Activated CD8-positive, alpha-beta memory T cell treated with anti-CD3 and anti-CD28 coated beads for 1 hour (primary cell): ENCODE measurements at places on chromosomes 4 and X.

DNA sequence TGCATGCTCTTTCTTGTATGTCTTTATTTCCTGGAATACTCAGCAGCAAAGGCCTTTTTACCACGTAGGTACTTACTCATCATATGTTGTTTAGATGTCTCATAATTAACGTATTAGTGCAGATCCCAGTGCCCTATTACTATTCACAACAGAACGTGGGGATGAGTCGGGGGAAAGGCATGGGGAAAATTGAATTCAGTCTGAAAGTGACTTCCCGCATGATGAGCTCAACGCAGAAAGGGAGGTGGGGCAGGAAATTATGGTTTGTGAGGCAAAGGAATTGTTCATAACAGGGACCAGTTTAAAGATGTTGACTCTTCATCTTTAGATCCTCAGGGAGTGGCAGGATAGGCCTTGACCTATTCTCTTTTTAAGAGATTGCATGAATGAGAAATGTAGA lies 2.0 kb upstream of the TMPRSS11D start:
- DNase-seq = no peak

- DNase-seq = no peak
Observed at GRCh38 chr4:94531991-94532789, 80.4 kb downstream of the PDLIM5 start.

DNA sequence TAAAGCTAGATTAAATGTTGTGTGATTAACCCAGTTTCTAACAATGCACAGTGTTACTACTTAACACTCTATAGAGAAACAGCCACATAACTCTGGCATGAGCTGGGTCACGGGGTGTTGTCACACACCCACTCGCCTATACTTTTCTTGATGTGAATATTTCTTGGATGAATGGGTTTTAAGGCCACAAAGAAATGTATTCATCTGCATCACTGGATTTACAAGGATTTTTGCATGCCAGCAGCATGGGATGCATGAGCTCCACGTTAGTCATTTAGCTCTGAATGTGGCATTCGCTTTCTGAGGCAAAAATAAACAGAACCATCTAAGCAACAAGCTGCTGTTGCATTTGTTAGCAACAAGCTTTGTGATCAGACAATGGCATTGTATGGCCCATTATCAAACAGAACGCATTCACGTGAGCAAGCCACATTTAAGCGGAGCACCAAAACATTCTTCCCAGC lies 89.7 kb downstream of the LRP2BP start:
- no peak for DNase-seq

- no peak for DNase-seq
Observed at GRCh38 chr4:152169683-152170082, 366.2 kb downstream of the FBXW7 start.

DNA sequence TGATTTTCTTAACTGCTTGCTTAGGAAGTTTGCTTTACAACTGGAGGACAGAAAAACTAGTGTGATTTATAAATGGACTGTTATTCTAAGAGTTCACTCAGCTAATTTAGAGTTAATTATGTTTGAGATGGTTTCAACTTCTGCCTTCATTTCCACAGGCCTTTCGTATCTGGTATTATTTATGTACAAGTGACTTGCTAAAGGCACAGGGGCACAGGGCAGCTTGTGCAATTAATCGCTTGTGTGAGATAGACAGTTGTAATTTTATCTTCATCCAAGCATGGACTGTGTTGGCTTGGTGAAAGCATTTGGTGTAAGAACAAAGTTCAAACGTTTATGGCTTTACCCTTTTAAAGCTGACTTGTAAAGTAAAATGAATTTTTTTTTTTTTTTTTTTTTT lies 38.3 kb downstream of the GPAT3 start:
- no peak for DNase-seq

DNA sequence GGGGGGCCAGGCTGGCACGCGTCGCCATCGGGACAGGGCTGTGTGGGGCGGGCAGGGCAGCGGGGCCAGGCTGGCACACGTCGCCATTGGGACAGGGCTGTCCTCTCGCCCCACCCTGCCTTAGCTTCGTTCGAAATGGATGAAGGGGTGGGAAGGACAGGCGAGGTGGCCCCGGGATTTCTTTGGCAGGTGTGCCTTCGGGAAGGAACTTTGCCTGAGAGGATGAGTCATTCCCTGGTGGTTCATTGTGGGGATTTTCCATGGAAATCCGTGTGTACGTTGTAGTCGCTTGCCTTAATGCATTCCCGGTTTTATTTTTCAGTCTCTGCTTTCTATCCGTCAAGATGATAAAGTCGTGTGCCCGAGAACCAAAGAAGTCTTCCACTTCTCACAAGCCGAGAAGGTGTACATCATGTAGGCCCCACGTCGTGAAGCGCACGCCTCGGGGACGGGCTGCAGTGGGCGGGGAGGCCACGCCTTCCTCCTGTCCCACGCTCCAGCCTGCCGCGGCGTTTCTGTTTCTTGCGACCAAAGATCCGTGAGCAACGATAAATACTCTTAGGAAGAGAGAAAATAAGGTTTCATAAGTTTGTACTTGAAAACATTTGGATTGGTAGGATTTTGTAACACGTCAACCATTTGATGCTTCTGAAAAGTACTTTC lies 8.1 kb upstream of the UVSSA start:
- no peak for DNase-seq

DNA sequence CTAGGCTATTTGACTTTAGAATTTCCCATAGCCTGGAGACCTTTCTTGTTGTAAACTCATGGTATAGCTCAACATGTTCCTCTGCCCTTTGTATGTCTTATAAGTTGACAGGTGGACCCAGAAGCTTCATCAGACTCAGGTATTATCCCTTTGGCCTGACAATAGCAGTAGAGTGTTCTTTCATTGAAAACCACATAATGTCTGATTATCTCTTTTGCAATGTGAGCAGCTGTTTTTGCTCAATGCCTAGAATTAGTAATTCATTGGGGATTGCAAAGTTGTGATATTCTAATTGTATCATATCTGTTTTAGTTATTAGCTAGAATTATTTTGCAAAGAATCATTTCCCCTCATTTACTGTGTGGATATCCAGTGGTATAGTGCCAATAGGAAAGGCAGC lies 27.5 kb downstream of the TBC1D19 start:
- DNase-seq = no peak

GRCh38 chrX:109783701-109784079 lies 50.6 kb upstream of the ACSL4 start:
- DNase-seq = no peak

DNA sequence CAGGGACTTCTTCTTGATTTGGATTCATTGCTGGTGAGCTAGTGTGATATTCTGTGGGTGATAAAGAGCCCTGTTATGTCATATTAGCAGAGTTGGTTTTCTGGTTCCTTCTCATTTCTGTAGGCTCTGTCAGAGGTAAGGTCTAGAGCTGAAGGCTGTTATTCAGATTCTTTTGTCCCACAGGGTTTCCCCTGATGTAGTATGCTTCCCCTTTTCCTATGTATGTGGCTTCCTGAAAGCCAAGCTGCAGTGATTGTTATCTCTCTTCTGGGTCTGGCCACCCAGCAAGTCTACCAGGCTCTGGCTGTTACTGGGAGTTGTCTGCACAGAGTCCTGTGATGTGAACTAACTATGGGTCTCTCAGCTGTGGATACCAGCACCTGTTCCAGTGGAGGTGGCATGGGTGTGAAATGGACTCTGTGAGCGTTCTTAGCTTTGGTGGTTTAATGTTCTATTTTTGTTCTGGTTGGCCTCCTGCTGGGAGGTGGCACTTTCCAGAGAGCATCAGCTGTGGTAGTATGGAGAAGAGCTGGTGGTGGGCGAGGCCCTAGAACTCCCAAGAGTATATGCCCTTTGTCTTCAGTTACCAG lies 373.7 kb downstream of the AR start:
- DNase-seq = no peak

- DNase-seq = no peak
Observed at GRCh38 chrX:95675011-95675410, 1009.6 kb upstream of the DIAPH2 start.

GRCh38 chr4:7691982-7692381 lies 247.7 kb downstream of the AFAP1 start:
- DNase-seq = no peak

- no peak for DNase-seq
Observed at GRCh38 chrX:155535866-155536265, 76.9 kb downstream of the TMLHE start.

DNA sequence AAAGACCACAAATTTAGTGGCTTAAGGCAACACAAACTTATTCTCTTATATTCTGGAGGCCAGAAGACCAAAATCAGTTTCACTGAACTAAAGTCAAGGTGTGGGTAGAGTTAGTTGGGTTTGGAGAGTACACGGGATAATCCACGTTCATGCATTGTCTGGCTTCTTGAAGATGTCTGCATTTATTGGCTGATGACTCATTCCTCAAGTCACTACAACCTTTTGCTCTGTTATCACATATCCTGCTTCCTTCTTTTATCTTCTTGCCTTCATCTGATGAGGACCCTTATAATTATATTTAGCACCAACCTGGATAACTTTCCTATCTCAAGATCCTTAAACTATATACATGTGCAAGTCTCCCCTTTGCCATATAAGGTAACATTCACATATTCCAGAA lies 590.0 kb downstream of the FSTL5 start:
- DNase-seq = no peak

DNA sequence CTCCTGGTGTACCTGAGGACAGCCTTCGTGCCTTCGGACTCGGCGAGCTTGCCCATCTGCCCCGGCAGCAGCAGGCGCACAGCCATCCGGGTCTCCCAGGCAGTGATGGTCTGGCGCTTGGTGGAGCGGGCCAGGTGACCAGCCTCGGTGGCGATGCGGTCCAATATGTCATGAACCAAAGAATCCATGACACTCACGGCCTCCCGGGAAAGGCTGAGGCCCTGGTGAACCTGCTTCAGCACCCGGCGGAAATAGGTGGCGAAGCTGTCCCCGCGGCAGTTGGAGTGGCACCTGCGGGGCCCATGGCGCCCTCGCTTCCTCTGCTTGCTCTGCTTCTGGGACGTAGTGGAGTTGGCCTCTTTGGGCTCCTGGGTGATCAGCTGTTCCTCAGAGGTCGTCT lies 350 bp downstream of the H2BW1 start:
- DNase-seq = no peak

DNA sequence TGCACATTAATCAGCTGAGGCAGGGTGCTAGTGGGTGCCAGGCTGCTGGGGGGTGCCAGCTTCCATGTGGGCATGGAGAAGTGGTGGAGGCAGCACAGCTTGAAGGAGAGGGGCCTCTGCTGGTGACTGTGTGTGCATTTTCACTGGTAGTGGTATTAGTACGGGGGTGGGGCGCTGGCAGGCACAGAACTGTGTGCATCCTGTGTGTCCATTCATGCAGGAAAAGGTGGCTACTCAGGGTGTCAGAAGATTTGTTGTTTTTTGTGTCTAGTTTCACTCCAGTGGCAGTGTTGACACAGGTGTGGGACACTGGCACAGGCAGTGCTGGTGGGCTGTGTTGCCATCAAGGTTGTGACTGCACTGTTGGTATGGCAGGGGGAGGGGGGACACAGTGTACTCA lies 1303.6 kb downstream of the FAM133A start:
- DNase-seq = no peak

GRCh38 chr4:2082118-2082517 lies 23.0 kb downstream of the NAT8L start:
- no peak for DNase-seq

DNA sequence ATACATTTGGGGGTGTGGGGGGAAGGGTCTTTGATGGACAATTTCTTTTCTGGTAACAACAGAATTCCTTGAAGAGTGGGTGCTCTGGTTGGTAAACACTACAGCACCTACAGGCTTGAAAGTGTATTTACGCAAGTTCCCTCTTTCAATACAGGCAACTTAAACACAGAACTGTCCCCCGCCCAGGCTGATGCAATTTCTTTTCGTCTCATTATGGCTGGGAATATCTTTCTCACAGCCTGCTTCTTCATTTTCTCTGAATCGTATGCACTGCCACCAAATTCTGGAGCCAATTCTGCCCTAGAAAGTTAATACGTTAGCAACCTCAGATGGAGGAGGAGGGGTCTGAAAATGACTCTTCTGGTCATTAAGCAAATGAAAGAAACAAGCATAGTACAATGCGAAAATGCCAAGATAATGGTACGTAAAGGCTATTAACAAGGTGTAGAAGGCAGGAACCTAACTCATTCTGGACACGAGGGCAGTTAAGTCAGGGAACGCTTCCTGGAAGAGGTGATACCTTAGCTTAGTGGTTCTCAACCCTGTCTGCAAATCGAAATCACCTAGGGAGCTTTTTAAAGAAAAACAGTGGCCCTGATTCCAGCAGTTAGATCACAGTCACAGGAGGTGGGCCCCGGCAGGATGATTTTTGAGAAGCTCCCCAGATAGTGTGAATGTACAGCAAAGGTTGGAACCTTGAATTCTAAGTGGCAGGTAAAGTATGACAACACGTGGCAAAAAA lies 1.0 kb downstream of the AGA start:
- DNase-seq = no peak

DNA sequence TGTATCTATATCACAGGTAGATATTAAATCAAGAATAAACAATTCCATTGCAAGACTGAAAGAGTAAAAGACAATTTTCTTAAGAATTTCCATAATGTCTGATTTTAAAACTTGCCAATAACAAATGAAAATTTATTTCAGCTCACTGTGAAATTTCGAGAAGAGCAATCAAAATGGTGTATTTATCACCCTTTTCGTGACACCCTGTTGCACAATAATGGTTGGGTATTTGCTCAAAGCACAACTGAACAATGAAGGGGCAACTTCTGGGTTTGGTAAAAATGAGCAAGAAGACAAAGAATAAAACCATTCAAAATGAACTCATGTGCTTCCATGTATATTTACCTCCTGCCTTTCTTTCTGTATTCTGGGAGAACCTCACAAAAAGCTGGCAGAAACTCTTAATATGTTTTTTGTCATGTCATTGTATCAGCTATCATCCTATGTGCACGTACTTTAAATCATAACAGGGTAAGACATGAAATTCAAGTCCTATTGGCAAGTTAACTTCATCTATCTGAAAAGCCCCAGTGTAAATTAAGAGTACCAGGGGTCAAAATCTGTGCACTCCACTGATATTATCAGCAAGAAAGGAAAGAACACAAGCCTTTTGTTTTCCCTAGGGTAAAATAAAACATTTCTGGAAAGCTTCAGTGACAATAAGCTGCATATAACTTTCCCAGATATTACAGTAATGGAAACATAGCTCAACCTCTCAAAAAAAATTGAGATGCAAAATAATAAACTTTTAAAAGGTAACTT lies 126.9 kb upstream of the CBR4 start:
- no peak for DNase-seq

- no peak for DNase-seq
Observed at GRCh38 chrX:66672106-66672505, 33.2 kb upstream of the EDA2R start.

DNA sequence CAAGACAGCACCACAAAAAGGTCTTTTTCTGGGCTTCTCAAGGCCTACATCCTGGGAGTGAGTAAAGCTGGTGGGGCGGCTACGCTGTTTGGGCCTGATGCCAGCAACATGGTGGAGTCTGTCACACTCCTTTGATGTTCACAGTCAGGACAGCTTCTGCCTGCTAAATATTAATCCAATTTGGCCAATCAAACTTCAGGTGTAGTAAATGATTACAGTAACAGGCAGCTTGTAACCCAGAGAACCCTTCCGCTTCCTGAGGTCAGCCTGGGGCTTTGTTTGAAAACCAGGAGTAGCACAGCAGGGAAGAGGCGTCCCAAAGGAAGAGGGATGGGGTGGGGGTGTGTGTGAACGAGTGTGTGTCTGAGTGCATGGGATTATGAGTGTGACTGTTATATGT lies 220.4 kb downstream of the MAML3 start:
- DNase-seq = no peak

- no peak for DNase-seq
Observed at GRCh38 chr4:153890761-153891160, 101.9 kb upstream of the SFRP2 start.
